G401 (cell line): ENCODE measurements at places on chromosomes 12 and 14. TPM values are rescaled to one million over a fixed set of nuclear protein-coding genes. Genes with fewer than 3 reads are reported as not detected.

Gene GYS2
- not detected in 2 replicates for total RNA-seq

- no peak for DNase-seq
Observed at GRCh38 chr14:82520765-82521164, 987.1 kb upstream of the SEL1L start.

Gene ARHGDIB
- total RNA-seq: not detected in 2 replicates

Gene FAIM2
- not detected in 2 replicates for total RNA-seq

DNA sequence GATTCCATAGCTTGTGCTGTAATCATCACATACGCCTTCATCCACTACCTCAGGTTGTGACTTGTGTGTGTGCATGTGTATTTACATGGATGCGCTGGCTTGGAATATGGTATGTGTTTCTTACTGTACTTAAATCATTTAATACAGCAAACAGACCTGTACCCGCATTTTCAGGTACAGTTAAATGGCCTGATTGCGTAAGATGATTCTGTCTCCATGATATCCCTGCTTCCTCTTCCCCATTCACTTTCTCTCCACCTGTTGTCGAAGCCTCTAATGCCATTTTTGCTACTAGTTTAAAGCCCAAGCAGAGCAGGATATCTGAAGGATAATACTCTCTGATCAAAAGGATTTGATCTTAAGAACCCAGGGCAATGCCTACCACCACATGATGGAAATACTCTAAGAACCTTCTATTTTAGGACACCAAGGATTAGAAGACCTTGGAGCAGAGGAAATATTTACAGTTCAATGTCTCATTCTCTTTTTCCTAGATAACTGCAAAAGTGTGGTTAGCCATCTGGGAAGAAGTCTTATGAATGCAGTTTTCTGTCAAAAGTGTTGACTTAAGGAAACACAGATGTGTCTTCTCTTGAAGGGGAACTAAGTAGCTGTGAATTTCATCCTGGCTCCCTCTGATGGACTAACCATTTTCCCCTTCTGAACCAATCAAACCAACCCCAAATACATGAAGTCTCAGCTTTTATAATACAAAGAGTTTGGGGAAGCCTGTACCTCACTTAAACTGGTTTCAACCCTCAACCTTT, 78.7 kb downstream of the HELB start:
- DNase-seq: no peak

Gene GPR84
- 1.0 TPM in 1 of 2 replicates, not detected in the other for total RNA-seq

Gene ZNF410
- total RNA-seq: 51.9 and 63.0 TPM in 2 replicates

DNA sequence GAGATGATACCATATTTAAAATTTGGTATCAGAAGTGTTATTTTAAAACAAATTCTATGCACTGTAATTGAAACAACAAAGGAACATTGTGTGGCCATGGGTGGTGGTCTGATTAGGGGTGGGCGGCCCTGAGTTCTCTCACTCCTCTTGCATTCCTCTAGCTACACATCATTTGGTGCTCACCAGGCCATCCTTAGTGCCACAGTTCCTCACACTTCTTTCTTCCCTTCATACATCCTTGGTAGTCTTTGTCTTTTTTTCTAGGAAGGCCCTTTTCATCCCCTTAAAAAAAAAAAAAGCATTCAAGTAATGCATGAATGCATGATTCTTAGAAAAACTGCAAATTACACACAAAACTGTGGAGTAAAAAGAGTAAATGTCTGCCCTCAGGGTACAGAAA, 2.4 kb upstream of the MANSC4 start:
- no peak for DNase-seq

- DNase-seq: no peak
Observed at GRCh38 chr14:72169521-72169920, 237.3 kb downstream of the RGS6 start.

Gene ACOT4
- not detected in 2 replicates for total RNA-seq

Gene SMIM41
- total RNA-seq: not detected in 2 replicates

Gene SLC17A8
- total RNA-seq: 0.80 TPM in 1 of 2 replicates, not detected in the other

DNA sequence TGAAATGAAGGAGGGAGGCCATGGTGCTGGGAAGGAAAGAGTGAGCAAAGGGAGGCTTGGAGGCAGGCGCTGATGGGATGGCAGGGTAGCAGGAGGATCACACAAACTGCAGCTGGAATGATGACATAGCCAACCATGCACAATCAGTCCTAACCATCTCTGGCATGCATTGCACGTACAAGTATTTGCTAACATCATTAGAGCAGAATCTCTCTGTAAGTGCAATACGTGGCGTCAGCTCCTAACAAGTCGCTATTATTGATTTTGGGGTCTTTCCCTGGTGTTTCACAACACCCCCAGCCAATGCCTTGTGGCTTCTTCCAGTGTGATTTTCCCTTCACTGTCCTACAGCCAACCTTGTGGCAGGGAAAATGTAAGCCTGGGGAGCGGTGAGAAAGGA, 18.5 kb downstream of the BDKRB1 start:
- no peak for DNase-seq

- DNase-seq: peak; percentile 77
Observed at GRCh38 chr12:14845350-14845750, 2.0 kb upstream of the ART4 start.

- peak; percentile 49 for DNase-seq
Observed at GRCh38 chr12:117857632-117858612, 110.9 kb downstream of the KSR2 start.

DNA sequence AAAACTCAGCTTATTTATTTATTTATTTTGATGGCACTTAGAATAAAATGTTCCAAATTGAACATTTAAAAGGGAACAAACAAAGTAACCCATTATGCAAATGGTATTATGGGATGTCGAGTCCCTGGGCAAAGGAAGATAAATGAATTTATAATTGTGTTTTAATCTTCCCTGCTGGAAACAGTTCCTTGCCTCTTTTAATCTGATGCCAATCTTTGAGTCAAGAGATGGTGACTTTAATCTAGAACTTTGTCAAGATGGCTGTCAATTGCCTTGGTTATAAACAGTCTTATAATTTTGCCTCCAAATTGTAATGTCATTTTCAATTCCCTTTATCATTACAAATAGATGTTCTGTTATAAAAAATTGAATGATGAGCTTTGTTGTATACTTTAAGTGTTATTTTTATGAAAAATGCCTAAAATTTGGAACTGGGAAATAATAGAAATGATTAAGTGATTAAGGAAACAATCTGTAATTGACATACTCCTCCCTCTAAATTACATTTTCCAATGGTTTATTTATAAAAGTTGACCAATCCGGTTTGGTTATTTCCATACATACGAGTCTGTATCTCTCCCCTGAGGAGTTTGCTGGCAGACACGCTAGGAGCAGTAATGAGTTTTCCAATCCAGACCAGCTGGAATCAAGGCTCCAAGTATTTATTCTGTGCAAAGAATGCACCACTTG, 134.9 kb upstream of the FRMD6 start:
- DNase-seq: no peak

DNA sequence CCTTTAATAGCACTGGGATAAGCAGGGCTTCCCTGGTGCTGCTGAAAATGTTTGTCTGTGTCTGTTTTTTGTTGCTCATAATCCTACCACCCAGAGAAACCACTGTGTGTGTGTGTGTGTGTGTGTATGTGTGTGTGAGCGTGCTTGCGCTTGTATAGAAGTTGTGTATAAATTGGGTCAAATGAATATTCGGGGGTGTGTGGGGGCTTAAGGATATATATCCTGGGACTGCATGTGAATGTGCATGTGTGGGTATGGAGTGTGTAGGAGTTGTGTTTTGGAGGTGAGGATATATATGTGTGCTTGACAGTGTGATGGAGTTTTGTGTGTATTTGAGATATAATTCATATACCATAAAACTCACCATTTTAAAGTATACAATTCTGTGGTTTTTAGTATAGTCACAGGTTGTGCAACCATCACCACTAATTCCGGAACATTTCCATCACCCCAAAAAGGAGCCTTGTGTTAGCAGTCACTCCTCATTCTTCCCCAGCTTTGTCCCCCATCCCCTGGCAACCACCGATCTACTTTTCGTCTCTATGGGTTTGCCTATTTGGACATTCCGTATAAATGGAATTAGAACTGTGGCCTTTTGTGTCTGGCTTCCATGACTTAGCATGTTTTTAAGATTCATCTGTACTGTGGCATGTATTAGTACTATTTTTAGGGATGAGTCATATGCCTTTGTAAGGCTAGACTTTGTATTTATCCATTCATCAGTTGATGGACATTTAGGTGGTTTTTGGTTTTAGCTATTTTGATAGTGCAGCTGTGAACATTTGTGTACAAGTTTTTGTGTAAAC, 25.6 kb downstream of the TCTN1 start:
- no peak for DNase-seq

DNA sequence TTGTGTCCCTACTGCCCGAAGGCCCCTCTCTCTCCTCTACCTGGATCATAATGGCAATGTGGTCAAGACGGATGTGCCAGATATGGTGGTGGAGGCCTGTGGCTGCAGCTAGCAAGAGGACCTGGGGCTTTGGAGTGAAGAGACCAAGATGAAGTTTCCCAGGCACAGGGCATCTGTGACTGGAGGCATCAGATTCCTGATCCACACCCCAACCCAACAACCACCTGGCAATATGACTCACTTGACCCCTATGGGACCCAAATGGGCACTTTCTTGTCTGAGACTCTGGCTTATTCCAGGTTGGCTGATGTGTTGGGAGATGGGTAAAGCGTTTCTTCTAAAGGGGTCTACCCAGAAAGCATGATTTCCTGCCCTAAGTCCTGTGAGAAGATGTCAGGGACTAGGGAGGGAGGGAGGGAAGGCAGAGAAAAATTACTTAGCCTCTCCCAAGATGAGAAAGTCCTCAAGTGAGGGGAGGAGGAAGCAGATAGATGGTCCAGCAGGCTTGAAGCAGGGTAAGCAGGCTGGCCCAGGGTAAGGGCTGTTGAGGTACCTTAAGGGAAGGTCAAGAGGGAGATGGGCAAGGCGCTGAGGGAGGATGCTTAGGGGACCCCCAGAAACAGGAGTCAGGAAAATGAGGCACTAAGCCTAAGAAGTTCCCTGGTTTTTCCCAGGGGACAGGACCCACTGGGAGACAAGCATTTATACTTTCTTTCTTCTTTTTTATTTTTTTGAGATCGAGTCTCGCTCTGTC, 1.8 kb downstream of the INHBE start:
- DNase-seq: no peak

GRCh38 chr14:22981090-22981875, 1.1 kb downstream of the AJUBA start:
- DNase-seq: no peak

Gene VSIG10
- 24.2 and 32.2 TPM in 2 replicates for total RNA-seq

Gene DPPA3
- total RNA-seq: not detected in 2 replicates
